ENCODE measurements at places on chromosomes 4 and X. TPM values are rescaled to one million over a fixed set of nuclear protein-coding genes. Genes with fewer than 3 reads are reported as not detected.

- no peak for DNase-seq
Observed at GRCh38 chr4:2741626-2742025, 14.5 kb downstream of the TNIP2 start.

GRCh38 chrX:69195192-69195591 is 29.9 kb upstream of the PJA1 start:
- DNase-seq, result no peak

MSX1 gene
- 10.0 TPM for total RNA-seq

GRCh38 chr4:23979534-23979933 is 89.7 kb upstream of the PPARGC1A start:
- DNase-seq, result no peak
